Cortex of kidney (tissue), 1 donor: ENCODE measurements at places on chromosomes 7 and 10.

DNA sequence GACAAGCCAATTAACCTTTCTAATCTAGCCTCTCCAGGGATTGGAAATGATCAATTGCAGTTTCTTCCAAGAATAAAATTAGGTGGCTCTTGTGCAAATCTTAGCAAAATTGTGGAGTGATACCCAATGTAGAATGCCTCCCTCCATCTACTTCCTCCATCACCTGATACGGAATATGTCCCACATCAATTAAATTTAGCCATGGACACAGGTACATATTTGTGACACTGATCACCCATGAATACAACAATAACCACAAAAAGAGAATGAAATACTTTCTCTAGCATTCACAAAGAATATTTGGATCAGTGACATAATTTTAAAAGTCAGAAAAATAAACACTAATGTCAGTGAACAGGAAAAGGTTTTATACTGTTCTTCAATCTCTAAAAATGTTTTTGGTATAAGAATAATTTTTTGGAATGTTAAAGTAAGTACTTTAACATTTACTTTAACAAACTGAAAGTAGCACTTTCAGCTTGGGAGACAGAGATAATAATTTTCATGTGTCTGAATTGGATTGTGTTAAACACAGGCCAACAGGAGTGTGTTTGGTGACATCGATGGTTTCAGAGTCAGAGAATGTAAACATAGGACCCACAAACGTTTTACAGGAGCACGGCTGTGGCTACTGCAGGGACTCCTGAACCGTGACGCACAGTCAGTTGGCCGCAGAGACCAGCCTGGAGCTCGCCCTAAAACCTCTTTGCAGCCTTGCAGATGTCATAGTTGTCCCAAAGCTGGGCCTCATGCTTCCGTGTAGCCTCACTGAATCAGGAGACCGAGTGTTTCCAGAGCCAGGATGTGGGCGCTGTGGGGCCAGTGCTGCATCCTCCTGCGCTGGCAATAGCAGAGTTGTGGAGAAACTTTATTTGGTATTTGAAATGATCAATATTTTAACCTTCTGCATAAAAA is 7.2 kb downstream of the RBM20 start:
- no peak for DNase-seq

- no peak for DNase-seq
These were observed 8.0 kb upstream of the ZNRF2 start for GRCh38 chr7:30276203-30276900.

GRCh38 chr7:55065511-55066229 is 46.9 kb downstream of the EGFR start:
- DNase-seq: no peak

- DNase-seq: no peak
These were observed 8.4 kb upstream of the SLC16A12 start for GRCh38 chr10:89543841-89544240.

- DNase-seq: no peak
These were observed 142.0 kb downstream of the NOC3L start for GRCh38 chr10:94220717-94221116.

GRCh38 chr7:26005683-26006410 is 146.2 kb upstream of the NFE2L3 start:
- no peak for DNase-seq

GRCh38 chr7:12351843-12352242 is 51.8 kb downstream of the VWDE start:
- no peak for DNase-seq

DNA sequence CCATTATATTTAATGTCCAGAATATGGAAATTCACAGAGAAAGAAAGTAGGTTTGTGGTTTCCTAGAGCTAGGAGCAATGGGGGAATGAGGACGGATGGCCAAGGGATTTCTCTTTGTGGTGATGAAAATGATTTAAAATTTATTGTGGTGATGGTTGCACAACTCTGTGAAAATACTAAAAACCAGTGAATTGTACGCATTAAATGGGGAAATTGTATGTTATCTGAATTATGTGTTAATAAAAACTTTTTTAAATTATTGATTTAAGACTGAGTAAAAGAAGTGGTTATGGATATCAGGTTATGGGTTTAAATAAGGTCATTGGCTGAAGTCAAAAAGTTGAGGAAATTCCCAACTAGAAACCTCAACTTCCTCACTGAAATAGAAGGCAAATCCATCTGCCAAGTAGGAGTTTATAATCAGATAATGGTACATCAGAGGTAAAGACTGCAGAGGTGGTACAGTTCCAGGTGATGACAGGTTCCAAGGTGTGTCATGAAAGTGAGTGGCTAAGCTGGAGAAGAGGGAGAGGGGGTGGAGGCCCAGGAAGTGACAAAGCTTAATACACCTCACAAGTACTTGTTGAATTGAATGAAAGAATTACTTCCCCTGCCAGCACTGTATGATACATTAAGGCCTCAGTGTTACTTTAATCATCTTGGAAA is 68.9 kb upstream of the CCDC71L start:
- DNase-seq: no peak

- DNase-seq: no peak
These were observed 328.1 kb downstream of the HGF start for GRCh38 chr7:81441750-81442149.

DNA sequence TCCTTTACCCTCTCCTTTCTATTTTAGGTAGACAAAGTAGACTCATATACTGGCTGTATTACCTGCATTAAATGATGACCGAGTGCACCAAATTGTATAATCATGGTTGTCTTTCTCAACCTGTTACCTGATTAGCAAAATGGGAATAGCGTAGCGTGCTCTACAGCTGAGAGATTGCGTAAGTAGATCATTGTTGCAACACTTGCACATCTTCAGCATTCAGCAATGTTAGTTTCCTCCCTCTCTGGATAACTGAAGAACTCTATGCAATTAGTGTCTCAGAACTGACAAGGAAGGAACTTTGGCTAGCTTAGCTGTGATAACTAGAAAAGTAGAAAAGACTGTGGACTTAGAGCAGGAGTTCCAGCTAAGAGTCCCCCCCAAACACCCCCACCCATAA is 787.4 kb downstream of the PHTF2 start:
- no peak for DNase-seq

DNA sequence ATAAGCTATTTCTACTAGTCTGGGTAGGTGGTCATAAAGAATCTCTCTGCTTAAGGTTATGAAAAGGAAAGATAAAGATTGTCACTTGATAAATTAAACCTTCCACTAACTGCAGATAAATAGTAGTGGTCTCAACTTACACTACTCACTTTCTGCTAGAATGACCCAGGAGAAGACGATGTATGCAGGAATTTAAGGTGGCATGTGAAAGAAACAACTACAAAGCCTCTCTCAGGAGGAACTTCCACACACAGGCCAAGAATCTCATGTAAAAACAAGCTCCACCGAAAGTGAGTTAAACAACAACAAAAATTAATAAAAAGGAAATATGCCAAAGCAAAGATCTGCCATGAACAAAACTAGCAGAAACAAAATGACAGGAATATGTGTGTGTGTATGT is 165.4 kb downstream of the CDC14C start:
- DNase-seq: no peak

DNA sequence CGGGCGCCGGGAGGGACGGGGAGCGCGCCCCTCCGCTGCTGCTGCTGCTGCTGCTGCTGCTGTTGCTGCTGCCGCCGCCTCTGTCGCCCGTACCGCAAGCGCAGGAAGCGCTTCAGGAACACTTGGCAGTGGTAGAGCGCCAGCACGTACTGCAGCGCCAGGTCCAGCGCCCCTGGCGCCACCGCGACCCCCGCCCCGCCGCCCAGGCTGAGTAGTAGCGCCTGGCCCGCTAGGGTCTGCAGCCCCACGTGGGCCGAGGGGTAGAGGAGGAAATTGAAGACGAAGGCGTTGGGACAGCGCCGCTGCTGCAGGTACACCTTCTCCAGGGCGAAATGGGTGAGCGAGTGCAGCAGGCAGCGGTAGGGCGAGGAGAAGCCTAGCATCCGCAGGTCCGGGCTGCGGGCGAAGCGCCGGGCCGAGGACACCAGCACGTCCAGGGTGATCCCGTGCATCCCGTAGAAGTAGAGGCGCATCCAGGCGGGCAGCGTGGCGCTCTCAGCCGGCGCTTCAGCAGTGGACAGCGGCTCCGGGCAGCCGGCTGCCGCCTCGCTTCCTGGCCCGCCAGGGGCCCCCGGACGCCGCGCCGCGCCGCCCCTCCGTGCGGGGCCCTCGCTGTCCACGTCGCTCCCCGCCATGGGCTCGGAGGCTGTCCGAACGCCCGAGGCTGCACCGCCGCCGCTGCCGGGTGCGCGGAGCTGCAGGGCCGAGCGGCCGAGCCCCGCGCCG is at the start of gene TMEM229A:
TMEM229A (minus strand) TSS at position 699 of the 726 bp plus-strand sequence; CDS start at position 635, 64 bp downstream.
- no peak for DNase-seq

GRCh38 chr10:75137533-75138438 is 26.3 kb downstream of the SAMD8 start:
- no peak for DNase-seq

- no peak for DNase-seq
These were observed 320.0 kb downstream of the EXOC4 start for GRCh38 chr7:133572843-133573242.

DNA sequence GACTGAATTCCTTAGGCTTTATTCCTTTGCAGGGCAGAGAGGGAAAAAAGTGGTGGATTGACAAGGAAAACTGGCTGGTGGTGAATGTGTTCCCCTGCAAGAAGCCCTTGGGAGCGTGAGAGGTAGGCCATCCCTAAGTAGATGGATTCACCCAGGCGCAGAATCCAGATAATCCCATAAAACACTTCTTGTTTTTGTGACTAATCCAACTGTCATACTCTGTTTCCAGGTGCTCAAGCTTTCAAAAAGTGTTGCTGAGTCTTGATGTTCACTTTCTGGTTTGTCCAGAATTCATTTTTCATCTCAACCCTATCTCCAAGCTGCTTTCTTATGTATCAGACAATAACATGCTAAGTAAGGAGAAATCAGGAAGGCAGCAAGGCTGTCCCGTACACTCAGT is 250.8 kb upstream of the HABP2 start:
- DNase-seq: no peak

DNA sequence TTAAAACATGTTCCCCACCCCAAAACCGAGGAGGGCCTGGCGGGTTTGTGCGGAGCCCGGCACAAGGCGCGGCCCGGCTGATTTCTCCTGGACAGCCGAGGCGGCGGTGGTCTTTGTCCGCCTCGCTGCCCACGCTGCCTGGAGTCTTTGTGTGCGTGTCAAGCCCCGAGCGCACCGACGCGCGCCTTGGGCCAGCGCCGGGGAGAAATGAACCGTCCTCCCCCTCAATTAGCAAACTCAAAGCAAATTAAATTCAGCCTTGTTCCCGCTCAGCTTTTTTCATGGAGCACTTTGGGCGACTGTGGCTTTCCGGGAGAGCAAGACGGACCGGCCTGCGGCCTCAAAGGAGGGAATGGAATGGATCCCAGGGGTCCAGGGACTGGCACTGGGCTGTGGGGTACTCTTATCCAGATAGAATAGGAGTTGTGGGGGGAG is 4.1 kb downstream of the EMX2 start:
- no peak for DNase-seq

- no peak for DNase-seq
These were observed 24.6 kb downstream of the NACAD start for GRCh38 chr7:45064047-45064725.

GRCh38 chr10:126222736-126223511 is 165.4 kb downstream of the ADAM12 start:
- DNase-seq: no peak

DNA sequence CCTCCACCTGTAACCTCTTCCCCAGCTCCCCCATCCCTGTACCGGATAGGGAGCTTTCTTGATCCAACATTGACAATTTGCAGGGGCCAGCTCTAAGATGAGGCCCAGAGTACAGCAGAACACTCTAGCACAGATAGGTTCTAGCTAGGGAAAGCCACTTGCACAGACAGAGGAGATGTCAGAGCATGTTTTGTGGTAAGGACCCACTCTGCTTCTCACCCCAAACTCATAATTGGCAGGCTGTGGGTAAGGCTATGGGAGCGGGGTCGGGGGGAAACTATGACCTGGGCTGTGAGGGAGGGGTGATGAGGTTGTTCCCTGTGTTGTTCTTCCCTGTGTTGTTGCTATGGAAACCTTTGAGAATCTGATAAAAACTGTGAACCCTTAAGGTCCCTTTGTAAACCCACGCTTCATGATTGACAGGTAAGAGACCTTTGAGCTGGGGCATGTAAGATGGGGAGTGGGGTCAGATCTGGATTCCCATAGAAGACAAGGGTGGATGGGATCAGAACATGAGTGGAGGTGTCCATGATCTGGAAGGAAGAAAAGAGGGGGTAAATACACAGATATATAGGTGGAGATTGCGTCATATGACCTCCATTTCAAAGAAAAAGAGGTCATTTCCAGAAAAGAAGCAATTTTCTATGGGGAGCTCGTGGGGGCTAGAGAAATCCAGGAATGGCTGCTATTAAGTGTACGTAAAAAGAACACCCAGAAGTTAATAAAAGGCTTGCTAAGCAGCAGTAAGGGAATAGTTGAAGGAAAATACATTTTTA is 4.0 kb downstream of the CALD1 start:
- no peak for DNase-seq

DNA sequence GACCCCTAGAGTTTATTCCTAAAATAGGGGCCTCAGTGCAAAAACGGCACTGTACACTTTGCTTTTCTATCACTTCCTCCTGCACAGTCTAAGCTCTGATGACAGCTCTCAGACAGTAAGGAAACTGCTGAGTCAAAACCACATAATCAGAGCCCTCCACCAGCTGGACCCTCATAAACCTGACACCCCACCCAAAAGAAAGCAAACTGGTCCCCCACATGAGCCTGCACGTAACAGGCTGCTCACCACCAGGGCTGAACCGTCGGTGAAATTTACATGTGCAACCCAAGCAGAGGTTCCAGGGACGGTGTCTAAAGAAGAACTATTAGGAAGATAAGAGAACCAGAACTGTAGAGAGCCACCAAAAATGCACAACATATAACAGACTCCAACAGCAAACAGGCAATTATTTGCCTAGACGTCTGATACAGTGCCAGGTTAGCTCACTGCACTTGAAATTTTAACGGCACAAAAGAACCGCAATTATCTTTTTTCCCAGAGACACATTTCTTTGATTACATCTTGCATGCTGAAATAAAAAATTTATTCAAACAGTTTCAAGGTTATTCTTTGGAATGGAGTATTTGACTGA is 19.6 kb downstream of the SGMS1 start:
- DNase-seq: no peak

DNA sequence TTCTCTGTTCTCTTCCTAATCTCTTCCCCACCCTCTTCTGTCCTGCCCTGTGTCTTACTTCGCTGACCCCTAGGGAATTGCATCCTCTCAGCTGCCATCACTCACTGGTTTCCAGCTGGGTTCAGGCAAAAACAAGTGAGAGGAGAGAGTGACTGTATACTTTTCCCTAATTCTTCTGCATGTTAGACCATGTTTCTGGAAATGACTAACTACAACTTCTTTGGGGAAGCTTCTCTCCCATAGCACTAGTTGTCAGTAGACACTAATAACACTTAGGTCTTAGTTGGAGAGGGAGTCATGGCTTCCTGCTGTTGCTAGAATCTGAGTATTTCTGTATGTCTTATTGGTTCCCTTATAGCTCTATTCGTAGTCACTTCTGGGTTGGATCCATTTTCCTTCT is 299.0 kb upstream of the FZD1 start:
- DNase-seq: no peak
